Small intestine (tissue), 16 donors: ENCODE measurements at places on chromosomes 5 and 9.

GRCh38 chr5:110092955-110093785, 403.4 kb downstream of the MAN2A1 start:
- peaks cover 3% of the 10 kb centered on the region for H3K4me1 ChIP-seq
- H3K27ac ChIP-seq: no peak overlapping the region
- no peaks in the 10 kb centered on the region for H3K36me3 ChIP-seq

- H3K36me3 ChIP-seq: no peaks in the 10 kb centered on the region
- H3K27me3 ChIP-seq: no peaks in the 10 kb centered on the region
Measured at GRCh38 chr9:99052815-99053715, 51.8 kb upstream of the TGFBR1 start.

- no peak overlapping the region for H3K27ac ChIP-seq
- H3K4me3 ChIP-seq: no peak overlapping the region
- no peaks in the 10 kb centered on the region for H3K27me3 ChIP-seq
- no peak for DNase-seq
- peaks cover 5% of the 10 kb centered on the region for H3K4me1 ChIP-seq
Measured at GRCh38 chr5:154241021-154241420, 50.5 kb downstream of the GALNT10 start.

DNA sequence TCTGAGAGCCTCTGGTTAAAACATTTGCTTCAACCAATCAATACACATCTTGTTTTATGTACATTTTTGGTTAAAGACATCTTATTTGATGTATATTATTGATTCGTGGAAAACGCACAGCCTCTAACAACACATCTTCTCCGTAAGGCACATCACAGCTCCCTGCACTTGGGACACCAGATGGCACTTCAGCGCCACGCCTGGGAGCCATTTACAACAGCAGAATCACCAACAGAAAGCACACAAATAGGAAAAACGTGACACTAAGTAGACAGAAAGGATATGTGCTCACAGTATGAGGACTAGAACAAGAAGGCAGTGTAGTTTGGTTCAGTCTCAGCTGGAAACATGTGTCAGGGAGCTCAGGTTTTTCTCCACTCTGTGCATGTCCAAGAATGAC, 199.7 kb downstream of the ROR2 start:
- no peaks in the 10 kb centered on the region for H3K4me1 ChIP-seq
- peak; percentile 14 for DNase-seq
- H3K27ac ChIP-seq: no peak overlapping the region
- no peak overlapping the region for H3K4me3 ChIP-seq
- H3K36me3 ChIP-seq: no peaks in the 10 kb centered on the region

- DNase-seq: no peak
- H3K4me1 ChIP-seq: peaks cover 68% of the 10 kb centered on the region
- H3K36me3 ChIP-seq: no peaks in the 10 kb centered on the region
- H3K4me3 ChIP-seq: no peak overlapping the region
- H3K27ac ChIP-seq: peak overlapping the region; percentile 75
- H3K27me3 ChIP-seq: no peaks in the 10 kb centered on the region
Measured at GRCh38 chr5:139647506-139648204, 494 bp upstream of the CXXC5 start.

- no peaks in the 10 kb centered on the region for H3K4me1 ChIP-seq
- H3K36me3 ChIP-seq: no peaks in the 10 kb centered on the region
- H3K27me3 ChIP-seq: no peaks in the 10 kb centered on the region
- DNase-seq: no peak
Measured at GRCh38 chr5:95583992-95584391, 29.1 kb downstream of the ARSK start.

GRCh38 chr9:133930682-133931485, 61.2 kb downstream of the VAV2 start:
- H3K4me3 ChIP-seq: no peak overlapping the region
- peaks cover 7% of the 10 kb centered on the region for H3K4me1 ChIP-seq
- no peak overlapping the region for H3K27ac ChIP-seq
- H3K36me3 ChIP-seq: no peaks in the 10 kb centered on the region
- no peak for DNase-seq

DNA sequence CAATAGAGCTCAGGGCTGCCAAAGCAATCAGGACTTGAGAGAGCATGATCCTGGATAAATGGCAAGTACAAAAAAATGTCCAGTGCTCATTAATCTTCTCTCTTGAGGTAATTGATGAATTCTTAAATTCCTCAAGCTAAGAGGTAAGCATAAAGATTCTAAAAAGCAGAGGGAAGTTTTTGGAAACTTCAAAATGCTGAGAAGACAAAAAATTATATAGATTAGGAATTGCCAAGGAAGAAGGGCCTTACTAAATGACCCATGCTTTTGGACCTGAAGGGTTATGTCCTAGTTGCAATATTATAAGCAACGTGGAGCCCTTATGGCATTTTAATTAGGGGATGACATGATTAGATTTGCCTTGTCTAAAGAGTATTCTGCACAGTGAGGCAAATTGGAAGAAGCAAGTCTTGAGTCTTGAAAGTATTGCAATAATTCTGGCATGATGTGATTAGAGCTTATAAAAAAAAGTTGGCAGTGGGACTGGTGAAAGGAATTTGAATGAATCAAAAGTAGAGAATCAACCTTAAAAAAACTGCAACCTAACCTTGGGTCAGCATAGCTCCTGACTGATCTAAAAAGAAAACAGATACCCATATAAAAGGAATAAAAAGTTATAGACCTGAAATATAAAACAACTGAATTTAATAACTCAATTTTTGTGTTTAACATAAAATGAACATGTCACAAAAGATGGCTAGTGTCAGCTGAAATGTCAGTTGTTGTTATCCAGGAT, 323.8 kb upstream of the ARRDC3 start:
- H3K4me3 ChIP-seq: no peak overlapping the region
- no peaks in the 10 kb centered on the region for H3K36me3 ChIP-seq
- no peaks in the 10 kb centered on the region for H3K4me1 ChIP-seq
- H3K27ac ChIP-seq: no peak overlapping the region
- no peaks in the 10 kb centered on the region for H3K27me3 ChIP-seq

DNA sequence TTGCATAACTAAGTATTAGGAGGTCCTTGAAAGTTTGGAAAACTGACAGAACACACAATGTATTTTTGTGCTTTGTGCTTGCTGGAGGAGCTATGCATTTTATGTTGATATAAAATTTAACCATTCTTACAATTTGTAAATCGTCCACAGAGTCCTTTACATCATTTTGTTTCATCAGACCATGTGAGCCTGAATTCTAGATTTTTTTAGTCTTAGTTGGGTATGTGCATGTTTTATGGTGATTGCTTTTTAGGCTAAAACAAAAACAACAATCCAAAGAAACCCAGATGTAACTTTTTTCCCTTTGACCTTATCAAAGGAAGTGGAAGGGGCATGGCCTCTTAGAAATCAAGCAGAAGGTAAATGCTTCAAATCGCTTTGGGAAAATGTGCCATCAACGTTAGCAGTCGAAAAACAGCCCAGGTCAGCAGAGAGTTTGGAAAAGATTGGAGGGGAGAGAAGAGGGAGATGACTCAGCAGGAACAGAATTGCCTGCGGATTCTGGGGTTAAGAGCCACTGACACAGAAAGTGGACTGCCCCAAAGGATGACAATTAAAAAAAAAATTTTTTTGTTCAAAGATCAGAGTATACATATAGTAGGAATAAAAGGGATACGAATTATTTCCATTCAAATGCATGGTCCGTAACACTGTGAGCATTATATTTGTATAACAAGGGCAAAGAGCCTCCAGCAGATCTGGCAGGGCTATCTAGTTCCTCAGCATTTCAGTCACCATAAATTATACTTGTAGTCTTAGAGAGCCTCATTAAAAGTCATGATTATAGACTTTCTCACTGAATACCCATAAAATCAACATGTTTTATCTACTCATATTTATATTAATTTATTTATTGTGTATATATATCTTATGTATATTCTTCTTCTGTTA, 253.5 kb upstream of the HAPLN1 start:
- H3K27ac ChIP-seq: no peak overlapping the region
- no peaks in the 10 kb centered on the region for H3K36me3 ChIP-seq
- no peaks in the 10 kb centered on the region for H3K27me3 ChIP-seq
- no peak overlapping the region for H3K4me3 ChIP-seq
- DNase-seq: no peak

GRCh38 chr5:146205499-146206202, 2.2 kb downstream of the RBM27 start:
- H3K4me3 ChIP-seq: no peak overlapping the region
- H3K27ac ChIP-seq: no peak overlapping the region
- H3K27me3 ChIP-seq: no peaks in the 10 kb centered on the region

DNA sequence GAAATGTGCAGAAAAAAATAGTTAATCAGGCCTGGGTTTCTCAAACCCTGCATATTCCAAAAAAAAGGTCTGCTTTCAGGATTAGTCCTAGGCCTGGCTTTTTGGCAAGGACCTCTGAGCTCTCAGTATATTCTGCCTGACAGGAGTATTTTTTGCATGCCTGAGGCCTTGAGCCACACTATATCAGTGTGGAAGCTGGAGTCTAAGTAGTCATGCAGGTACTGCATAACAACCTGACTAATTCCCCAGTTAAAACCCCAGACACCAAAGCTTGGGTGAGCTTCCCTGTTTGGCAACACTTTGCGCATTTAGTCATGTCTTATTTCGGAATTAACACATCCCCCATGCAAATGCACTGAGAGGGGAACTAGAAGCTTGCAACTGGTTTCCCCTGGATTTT, 359.5 kb downstream of the CETN3 start:
- no peaks in the 10 kb centered on the region for H3K36me3 ChIP-seq
- no peaks in the 10 kb centered on the region for H3K4me1 ChIP-seq
- DNase-seq: no peak
- H3K27ac ChIP-seq: no peak overlapping the region

DNA sequence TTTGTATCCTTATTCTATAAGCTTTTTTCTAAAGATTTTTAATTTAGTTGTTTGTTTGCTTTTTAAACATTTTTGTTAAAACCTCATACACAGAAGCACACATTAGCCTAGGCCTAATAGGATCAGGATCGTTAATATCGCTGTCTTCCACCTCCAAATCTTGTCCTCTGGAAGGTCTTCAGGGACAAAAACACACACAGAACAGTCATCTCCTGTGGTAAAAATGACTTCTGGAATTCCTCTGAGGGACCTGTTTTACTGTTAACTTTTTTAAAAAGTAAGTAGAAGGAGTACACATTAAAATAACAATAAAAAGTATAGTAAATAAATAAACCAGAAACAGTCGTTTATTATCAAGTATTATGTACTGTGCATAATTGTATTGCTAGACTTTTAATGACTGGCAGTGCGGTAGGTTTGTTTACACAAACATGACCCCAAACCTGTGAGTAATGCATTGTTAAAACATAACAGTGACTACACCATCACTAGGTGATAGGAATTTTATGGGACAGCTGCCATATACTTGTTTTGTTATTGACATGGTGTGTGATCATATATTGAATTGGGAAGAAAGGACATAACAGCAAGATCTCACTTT, 109.6 kb downstream of the ZCCHC7 start:
- H3K4me3 ChIP-seq: no peak overlapping the region
- no peak overlapping the region for H3K27ac ChIP-seq
- H3K4me1 ChIP-seq: no peaks in the 10 kb centered on the region
- DNase-seq: no peak
- no peaks in the 10 kb centered on the region for H3K27me3 ChIP-seq

DNA sequence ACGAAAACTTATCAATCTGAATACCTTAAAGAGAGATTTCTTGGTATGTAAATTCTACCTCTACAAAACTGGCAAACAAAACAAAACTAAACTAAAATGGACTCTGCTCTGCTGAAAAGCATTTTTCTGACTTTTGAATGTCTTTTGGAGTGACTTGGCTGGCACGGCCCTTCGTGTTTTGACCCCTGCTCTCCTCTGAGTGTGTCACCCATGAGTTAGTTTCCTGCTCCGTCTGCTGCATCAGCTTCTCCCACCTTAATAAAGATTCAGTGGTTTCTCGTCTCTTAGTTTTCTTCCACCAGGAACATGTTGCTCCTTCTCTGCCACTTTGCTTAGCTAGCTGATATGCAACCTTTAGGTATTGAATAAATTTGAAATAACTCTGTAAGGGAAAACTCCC, 1084.0 kb upstream of the CDH18 start:
- no peak overlapping the region for H3K4me3 ChIP-seq
- H3K27me3 ChIP-seq: no peaks in the 10 kb centered on the region

GRCh38 chr9:98226957-98227356, 28.5 kb downstream of the TBC1D2 start:
- H3K4me1 ChIP-seq: peaks cover 75% of the 10 kb centered on the region
- peak overlapping the region; percentile 76 for H3K27ac ChIP-seq
- H3K36me3 ChIP-seq: peaks cover 13% of the 10 kb centered on the region
- H3K4me3 ChIP-seq: no peak overlapping the region
- DNase-seq: peak; percentile 29
- no peaks in the 10 kb centered on the region for H3K27me3 ChIP-seq

DNA sequence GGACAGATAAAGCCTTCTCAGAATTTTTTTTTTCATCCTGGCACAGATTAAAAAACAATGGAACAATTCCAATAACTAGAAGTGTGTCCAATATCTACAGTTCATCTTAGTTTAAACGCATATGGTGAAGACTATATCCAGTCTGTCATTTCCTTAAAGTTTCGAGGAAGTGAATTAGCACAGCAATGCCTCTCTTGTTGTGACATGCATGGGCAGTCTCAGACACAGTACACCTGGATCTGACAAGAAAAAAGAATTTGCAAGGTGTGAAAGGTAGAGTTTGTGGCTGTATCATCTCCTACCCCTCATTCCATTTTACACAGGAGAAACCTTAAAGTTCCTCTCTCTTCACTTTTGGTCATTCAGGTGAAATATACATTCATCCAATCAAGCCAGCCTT, 100.6 kb upstream of the ADAMTS19 start:
- no peaks in the 10 kb centered on the region for H3K36me3 ChIP-seq
- no peaks in the 10 kb centered on the region for H3K4me1 ChIP-seq
- H3K27me3 ChIP-seq: no peaks in the 10 kb centered on the region
- H3K4me3 ChIP-seq: no peak overlapping the region

- H3K36me3 ChIP-seq: no peaks in the 10 kb centered on the region
- H3K4me3 ChIP-seq: no peak overlapping the region
- DNase-seq: peak; percentile 36
- no peak overlapping the region for H3K27ac ChIP-seq
Measured at GRCh38 chr5:59036274-59036961, 453.5 kb downstream of the RAB3C start.

DNA sequence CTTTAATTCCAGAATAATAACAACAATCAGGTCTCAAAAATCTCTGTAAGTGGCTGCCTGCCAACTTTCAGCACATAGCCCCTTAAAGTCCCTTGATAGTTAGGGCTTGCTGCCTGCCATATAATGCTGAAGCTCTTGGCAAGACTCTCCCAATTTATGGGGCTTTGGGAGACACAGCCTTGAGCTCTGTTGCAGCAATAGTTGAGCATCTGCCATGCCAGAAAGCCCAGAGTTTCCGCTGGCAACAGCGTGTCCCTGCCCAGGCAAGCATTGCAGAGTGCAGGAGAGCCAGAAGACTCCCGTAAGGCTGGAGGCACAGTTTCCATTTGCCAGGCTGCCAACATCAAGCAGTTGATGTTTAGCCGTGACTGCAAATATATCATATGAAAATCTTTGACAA, 678.5 kb upstream of the NUDT12 start:
- H3K4me3 ChIP-seq: no peak overlapping the region
- H3K27me3 ChIP-seq: no peaks in the 10 kb centered on the region
- H3K27ac ChIP-seq: no peak overlapping the region
- H3K36me3 ChIP-seq: no peaks in the 10 kb centered on the region
- H3K4me1 ChIP-seq: no peaks in the 10 kb centered on the region

GRCh38 chr9:115132648-115133047, 14.7 kb upstream of the TNC start:
- no peaks in the 10 kb centered on the region for H3K36me3 ChIP-seq
- DNase-seq: no peak
- peaks cover 8% of the 10 kb centered on the region for H3K4me1 ChIP-seq
- H3K27me3 ChIP-seq: no peaks in the 10 kb centered on the region
- no peak overlapping the region for H3K27ac ChIP-seq
